ENCODE measurements at places on chromosomes 3 and 15. TPM values are rescaled to one million over a fixed set of nuclear protein-coding genes. Genes with fewer than 3 reads are reported as not detected.

DNA sequence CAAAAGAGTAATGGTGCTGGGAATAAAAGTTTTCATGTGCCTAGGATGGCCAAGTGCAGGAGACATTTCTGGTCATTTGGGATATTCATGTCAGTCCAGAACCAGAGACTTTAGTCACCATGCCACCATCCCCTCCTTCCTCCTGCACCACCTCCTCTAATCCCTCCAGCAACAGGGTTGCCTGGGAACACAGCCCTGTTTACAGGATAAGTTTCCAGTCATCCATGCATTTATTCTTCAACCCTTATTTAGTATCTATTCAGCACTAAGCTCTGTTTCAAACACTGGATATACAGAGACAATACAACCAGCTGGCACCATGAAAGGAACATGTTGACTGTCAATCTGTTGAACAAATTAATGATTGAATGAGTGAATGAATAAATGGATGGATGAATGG lies 211.7 kb downstream of the CLSTN2 start:
- DNase-seq = no peak

- no peak for DNase-seq
Measured at GRCh38 chr3:64059484-64060175, 36.3 kb upstream of the PSMD6 start.

- DNase-seq = no peak
Measured at GRCh38 chr3:8621872-8622271, 22.7 kb downstream of the SSUH2 start.

Gene CALML4
- total RNA-seq = 10.9 TPM

Measured in PC-9 (cell line).